ENCODE measurements at places on chromosomes 2 and 18.
A peak's percentile ranks its signal among the peaks of the same experiment; 100 is the strongest.

GRCh38 chr2:19205983-19206533, 152.4 kb downstream of the OSR1 start:
- no peak for ATAC-seq

GRCh38 chr2:37911296-37911873, 13.7 kb upstream of the RMDN2 start:
- ATAC-seq, result no peak

GRCh38 chr18:12154361-12154760, 60.7 kb downstream of the ANKRD62 start:
- no peak for ATAC-seq

DNA sequence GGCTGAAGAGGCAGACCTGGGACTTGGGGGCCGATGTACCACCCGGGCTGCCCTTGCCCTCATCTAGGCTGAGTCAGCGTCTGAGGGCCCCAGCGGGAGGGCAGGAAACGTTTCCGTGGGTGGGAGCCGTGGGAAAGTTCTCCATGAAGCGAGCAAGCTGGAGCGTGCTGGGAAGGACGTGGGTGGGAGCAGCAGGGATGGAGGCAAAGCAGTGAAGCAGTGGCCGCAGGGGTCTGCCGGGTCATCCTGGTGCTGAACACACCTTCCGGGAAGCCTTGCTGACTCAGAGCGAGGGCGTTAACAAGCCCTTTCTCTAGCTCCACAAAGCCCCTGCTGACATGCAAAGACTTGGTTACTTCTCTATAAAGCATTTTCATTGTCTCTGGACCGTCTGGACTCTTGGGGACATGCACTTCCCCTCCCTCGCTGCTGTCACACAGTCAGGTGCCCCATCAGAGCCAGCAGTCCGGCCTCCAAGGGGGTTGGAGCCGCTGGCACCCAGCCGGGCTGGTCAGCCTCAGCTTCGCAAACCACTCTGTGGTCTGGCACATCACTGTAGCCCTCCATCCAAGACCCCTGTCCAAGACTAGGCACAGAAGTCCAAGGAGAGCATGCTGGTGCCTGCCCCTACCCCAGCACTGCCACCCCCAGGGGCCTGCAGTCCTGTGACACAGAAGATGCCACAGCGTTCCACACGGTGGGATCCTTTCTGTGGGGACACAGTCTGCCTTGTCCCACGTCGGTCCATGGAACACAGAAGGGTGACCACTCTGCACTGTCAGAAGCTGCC, 115.1 kb upstream of the GPC1 start:
- ATAC-seq, result peak; percentile 76

DNA sequence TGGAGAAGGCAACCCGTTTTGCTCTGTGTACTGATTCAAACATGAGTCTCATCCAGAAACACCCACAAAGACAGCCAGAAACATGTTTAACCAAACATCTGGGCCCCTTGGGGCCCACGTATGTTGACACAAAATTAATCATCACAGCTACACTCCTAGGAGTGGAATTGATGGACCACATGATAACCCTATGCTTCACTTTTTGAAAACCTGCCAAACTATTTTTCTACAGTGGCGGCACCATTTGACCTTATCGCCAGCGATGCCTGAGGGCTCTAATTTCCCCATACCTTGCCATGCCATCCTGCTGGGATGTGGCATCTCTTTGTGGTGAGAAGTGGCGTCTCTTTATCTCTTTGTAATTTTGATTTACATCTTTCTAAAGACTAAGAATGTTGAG, 38.5 kb downstream of the PSMG2 start:
- ATAC-seq, result peak; percentile 89

DNA sequence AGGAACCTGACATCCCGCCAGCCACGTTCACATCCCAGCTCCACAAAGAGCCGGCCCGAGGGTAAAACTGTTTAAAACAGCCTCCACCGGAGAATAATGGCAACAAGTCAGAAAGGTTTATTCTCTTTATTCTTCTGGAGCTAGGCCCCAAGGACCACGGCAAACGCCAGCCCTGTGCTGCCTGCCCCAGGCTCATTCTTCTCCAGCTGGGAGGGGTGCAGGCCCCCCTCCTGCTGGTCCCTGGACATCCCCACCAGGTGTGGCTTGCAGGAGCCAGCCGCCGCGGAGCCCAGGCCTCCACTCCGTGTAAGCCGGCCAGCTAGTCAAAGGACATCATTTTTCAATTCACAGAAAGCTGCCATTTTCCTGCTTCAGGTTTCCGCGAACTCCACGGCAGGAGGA, 65.8 kb upstream of the SALL3 start:
- no peak for ATAC-seq
